SJCRH30 (cell line): ENCODE measurements at places on chromosomes 11 and 22. TPM values are rescaled to one million over a fixed set of nuclear protein-coding genes. Genes with fewer than 3 reads are reported as not detected.

Gene OR8G5
- not detected in 2 replicates for total RNA-seq

Gene VPREB1
- total RNA-seq, result not detected in 2 replicates

Gene TMEM151A
- not detected in 2 replicates for total RNA-seq

Gene ACRV1
- total RNA-seq, result 0.08 and 0.14 TPM in 2 replicates

Gene KCNJ5
- 3.1 and 3.2 TPM in 2 replicates for total RNA-seq

Gene SLC7A4
- total RNA-seq, result not detected in 2 replicates
